Aorta (tissue), 5 donors: ENCODE measurements at places on chromosomes 5 and 9. TPM values are rescaled to one million over a fixed set of nuclear protein-coding genes. Genes with fewer than 3 reads are reported as not detected.

The TNC gene
- 1,047 TPM for total RNA-seq

The SHOC1 gene
- 0.15 TPM for total RNA-seq

The ZDHHC11 gene
- total RNA-seq, result 9.4 TPM

The OLFM1 gene
- total RNA-seq, result 21.0 TPM

The GABRP gene
- 0.72 TPM for total RNA-seq

The CDH18 gene
- not detected for total RNA-seq

The TMC1 gene
- total RNA-seq, result 2.9 TPM

The C5orf47 gene
- total RNA-seq, result not detected

The IL13 gene
- total RNA-seq, result not detected

The CD72 gene
- total RNA-seq, result 11.5 TPM

The TRPM3 gene
- total RNA-seq, result 5.7 TPM

The INSL4 gene
- not detected for total RNA-seq

- DNase-seq, result no peak
Observed at GRCh38 chr9:34994260-34994899, 4.8 kb downstream of the DNAJB5 start.

- DNase-seq, result no peak
Observed at GRCh38 chr9:36398745-36399144, 1.3 kb downstream of the RNF38 start.

DNA sequence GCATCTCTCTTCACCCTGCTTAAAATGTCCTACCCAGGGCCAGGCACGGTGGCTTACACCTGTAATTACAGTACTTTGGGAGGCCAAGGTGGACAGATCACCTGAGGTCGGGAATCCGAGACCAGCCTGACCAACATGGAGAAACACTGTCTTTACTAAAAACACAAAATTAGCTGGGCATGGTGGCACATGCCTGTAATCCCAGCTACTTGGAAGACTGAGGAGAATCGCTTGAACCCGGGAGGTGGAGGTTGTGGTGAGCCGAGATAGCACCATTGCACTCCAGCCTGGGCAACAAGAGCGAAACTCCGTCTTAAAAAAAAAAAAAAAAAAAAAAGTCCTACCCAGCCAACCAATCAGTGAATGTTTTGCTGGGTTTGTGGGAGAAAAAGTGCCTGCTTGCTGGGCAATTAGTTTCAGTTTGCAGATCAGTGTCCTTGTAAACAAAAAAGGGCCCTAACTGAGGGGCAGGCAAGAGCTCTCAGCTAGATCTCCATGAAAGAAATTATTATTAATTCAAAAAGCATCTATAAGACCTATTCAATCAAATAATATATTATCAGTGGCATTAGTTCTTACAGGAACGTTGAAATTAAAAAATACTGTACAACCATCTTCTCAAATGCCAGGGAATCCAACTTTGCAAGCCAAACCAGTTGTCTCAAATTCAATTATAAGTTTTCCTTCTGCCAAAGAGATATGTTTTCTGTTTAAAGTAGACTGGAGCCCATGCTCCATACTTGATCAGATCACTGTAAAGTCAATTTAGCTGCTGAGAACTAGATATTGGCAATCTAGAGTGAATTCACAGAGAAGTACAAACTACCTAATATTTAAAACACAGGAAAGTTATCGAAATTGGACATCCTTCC lies 3.9 kb downstream of the MEGF9 start:
- DNase-seq, result no peak

- peak; percentile 27 for DNase-seq
Observed at GRCh38 chr5:133334796-133335639, 277.3 kb downstream of the FSTL4 start.

GRCh38 chr9:124448019-124448418 lies 2.2 kb upstream of the ADGRD2 start:
- DNase-seq, result no peak

- DNase-seq, result no peak
Observed at GRCh38 chr5:33075731-33076130, 364.6 kb downstream of the NPR3 start.

DNA sequence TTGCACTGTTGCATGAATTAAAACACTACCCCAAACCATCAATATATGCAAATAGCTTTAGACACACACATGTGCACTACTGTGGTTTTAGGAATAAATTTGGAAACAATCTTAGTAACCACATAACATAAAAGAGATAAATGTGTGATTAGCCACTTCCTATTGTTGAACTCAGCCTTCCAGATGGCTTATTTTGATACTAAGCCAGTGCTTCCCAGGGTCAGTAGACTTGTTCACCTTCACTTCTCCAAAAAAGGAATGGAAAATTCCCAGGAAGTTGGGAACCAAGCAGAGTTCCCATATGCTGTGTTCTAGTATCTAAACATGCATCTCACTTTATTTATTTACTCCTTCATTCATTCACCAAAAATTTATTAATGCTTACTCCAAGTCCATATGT lies 47.8 kb downstream of the SVEP1 start:
- DNase-seq, result no peak

- DNase-seq, result no peak
Observed at GRCh38 chr5:310941-311434, 10.5 kb upstream of the AHRR start.

GRCh38 chr5:141734501-141735229 lies 52.6 kb upstream of the ARAP3 start:
- DNase-seq, result no peak

DNA sequence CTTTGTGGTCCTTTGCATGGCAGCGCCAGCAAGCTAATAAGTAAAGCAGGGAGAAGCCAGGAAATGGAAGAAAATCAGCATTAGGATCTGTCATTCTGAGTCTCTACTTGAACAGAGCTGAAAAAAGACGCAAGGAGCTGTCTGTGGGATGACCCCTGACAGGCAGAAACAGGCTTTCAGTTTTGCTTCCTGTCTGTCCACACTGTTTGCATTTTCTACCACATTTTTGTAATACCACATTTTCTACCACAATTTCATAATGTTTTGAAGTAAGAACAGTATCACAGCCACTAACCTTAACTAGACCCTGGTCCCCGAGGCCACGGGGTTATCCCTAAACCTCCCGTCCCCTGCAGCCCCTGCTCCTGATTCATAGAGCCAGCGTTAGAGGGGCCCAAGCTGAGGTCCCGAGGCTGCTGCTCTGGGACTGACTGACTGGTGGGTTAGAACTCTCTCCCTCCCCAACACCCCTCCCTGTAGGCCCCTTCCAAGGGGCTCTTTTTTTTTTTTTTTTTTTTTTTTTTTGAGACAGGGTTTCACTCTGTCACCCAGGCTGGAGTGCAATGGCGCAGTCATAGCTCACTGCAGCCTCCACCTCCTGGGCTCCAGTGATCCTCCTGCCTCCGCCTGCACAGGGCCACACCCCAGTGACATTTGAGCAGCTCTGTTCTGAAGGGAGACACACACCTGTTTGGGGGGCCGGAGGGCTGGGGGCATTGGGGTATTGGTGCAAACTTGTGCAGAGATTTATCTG lies 4.0 kb upstream of the CLIC3 start:
- DNase-seq, result no peak
